Nephron progenitor cell (in vitro differentiated cells): ENCODE measurements at places on chromosomes 7 and 10.

DNA sequence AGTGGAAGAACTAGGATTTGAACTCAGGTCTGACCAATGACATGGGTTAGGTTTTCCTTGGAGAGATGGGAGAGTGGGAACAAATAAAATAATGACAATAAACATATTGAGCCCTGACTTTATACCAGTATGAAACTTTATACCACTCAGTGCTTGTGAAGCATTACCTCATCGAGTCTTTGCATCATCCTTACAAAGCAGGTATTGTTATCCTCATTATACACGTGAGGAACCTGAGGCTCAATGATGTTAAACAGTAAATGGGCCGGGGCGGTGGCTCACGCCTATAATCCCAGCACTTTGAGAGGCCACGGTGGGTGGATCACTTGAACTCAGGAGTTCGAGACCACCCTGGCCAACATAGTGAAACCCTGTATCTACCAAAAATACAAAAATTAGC lies 47.7 kb downstream of the HHEX start:
- no peak for DNase-seq

DNA sequence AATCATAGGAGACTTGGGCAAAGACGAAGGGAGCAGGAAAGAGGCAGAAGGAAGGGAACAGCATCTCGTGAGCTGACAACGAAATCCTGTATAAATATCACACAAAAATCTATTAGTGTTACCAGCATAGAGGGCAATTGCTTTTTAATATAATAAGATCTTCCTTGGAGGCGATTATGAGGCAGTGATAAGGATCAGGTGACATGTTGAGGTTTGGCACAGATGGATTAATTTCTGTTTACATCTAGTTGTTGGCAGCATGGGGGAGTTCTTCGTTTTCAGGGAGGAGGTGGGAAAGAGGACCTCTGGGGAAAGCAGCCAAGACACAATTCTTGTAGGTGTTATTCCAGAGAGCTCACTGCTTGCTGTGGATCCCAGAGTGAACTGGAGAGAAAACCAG lies 163.8 kb downstream of the PLXNA4 start:
- DNase-seq: no peak

DNA sequence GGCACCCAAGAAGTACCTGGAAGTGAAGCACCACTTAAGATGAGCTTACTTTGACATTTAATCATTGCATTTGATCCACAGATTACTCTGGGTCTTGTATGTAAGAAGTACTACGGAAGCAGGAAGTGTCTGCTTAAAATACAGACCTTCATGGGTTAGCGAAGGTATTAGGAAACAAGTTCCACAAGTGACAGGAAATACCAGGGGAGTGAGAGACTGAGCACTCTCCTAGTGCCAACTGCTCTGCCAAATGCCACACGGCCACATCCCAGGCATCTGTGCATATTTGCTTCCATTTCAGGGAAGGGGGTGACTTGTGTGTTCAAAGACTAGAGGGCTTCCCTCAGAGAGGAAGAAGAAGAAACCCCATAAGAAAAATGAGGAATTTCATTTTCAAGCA lies 57.2 kb upstream of the ANK3 start:
- DNase-seq: no peak

DNA sequence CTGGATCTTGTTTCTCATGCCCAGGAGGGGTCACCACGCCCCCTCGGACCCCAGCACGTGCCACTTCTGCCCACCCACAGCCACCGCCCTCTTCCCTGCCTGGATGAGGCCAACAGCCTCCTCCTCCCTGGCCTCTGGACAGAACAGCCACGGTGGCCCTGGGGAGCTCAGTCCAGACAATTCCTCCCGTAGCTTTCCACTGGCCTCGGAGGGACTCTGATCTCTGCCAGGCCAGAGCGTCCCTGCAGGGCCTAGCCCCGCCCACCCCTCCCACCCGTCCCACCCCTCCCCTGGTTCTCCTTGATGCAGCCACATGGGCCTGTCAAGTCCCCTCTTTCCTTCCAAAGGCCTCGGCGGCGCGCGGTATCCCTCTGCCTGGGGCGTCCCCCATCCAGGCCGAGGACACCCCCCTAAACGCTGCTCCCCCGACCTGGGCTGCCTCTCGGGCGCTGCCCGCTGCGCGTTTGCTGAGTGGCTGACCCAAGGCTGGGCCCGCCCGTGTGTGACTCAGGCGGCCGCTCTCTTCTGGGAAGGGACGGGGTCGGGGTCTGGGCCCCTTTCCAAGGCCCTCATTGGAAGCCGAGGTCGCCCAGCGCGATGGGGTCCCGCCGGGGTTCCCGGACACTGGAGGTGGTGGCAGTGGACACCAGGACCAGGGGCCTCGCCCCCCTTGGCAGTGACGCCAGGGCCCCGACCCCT lies 557 bp downstream of the TMEM120A start:
- DNase-seq: peak; percentile 63

DNA sequence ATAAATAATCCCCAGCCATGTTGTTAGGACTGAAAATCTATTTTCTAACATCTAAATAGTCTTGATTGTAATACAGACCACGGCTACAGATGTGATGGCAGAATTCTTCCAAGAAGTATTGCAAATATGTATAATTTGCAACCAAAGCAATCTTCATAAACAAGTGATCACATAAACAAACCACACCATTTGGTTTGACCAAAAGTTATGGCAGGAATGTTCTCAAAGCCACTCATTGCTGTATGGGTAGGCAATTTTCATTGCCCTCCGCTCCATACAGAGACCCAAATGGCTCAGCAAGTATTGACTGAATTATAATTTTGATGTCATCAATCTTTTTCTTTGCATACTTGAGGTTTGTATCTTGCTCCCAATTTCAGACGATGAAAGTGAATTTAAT lies 19.0 kb upstream of the RHOBTB1 start:
- DNase-seq: no peak

GRCh38 chr10:57689596-57690297 lies 577.9 kb downstream of the IPMK start:
- no peak for DNase-seq

GRCh38 chr10:88974446-88975376 lies 15.9 kb upstream of the FAS start:
- no peak for DNase-seq

- no peak for DNase-seq
Observed at GRCh38 chr10:33643042-33643441, 308.6 kb upstream of the NRP1 start.

GRCh38 chr7:139915268-139915863 lies 86.3 kb downstream of the TBXAS1 start:
- DNase-seq: no peak
